ENCODE measurements at places on chromosomes 6 and 20. TPM values are rescaled to one million over a fixed set of nuclear protein-coding genes. Genes with fewer than 3 reads are reported as not detected.

Gene MED20
- 15.5 TPM for total RNA-seq

Gene ARMH2
- total RNA-seq = not detected

Gene PLA2G7
- 3.0 TPM for total RNA-seq

Gene ANKRD66
- total RNA-seq = not detected

Gene CEP57L1
- total RNA-seq = 12.0 TPM

Gene DACT2
- 1.5 TPM for total RNA-seq

DNA sequence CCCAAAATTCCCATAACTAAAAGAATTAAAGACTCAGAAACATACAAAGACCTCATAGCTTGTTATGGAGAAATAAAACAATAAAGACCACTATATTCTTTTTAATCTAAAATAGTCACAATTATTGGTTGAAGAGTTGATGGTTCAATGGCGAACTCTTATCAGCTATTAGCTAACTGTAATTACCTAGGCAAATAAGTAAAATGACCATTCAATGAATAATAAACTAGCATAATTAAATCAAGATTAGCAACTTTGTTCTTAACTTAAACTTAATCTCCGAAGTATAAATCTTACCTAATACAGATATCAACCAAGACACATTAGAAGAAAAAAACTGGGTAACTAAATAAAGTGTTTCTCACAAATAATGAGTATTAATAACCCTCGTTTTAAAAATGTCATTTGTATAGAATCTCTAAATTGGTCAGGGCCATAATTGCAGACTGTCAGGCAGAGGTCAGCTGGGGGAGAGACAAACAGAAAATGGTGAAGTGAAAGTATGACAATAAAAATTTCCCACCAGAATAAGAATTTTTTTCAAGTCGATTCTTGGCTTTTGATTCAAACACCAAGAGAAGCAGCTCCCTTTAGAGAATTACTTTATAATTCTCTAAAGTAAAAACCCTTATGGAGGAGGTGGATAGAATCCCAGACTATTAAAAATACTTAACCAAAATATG lies 1.7 kb downstream of the FKBP5 start:
- no peak for DNase-seq

- no peak for DNase-seq
These were observed 1.5 kb upstream of the SLC22A1 start for GRCh38 chr6:160120087-160120486.

DNA sequence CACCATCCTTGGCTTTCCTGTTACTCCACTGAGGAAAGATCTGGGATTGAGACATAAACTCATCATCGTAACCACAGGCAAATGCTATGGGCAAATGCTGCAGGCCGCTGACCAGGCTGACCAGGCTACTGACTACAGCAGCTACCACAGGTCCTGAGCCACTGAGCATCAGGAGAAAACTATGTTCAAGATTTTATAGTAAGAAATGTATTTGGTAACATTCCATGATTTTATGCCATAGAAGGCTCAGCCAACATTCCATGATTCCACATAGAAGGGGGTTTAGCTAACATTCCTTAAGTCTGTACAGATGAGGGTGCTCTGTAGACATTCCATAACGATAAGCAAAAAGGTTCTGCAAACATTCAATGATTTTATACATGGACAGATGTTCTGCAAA lies 16.1 kb upstream of the B4GALT5 start:
- DNase-seq = no peak

GRCh38 chr20:6626805-6627204 lies 140.7 kb upstream of the BMP2 start:
- DNase-seq = no peak

GRCh38 chr20:723756-724155 lies 44.5 kb downstream of the SLC52A3 start:
- no peak for DNase-seq

GRCh38 chr6:33405386-33405940 lies 5.4 kb upstream of the PHF1 start:
- no peak for DNase-seq

DNA sequence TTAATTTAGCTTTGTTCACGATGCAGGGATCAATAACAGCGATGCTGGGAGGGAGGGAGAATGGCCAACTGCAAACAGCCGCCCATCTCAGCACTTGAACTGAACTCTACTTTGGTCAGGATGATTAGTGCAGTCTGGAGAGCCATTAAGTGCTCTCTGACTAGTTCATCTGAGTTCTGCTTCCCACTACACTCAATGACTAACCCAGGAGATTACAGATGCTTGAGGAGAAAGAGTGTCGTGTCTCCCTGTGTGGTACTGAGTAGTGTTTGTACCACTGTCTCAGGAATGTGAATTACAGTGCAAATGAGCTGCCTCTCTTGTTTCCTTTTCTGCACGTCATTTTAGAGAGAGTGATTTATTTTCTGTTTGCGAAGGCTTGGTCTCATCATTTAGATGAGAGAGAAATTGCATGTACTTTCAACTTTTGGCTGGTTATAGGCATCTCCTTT lies 23.5 kb downstream of the CARMIL1 start:
- DNase-seq = no peak

GRCh38 chr6:155801046-155801445 lies 345.4 kb upstream of the NOX3 start:
- no peak for DNase-seq

- no peak for DNase-seq
These were observed 6.7 kb downstream of the RAET1E start for GRCh38 chr6:149891259-149891658.

GRCh38 chr6:36241728-36242127 lies 28.1 kb upstream of the PNPLA1 start:
- DNase-seq = no peak

DNA sequence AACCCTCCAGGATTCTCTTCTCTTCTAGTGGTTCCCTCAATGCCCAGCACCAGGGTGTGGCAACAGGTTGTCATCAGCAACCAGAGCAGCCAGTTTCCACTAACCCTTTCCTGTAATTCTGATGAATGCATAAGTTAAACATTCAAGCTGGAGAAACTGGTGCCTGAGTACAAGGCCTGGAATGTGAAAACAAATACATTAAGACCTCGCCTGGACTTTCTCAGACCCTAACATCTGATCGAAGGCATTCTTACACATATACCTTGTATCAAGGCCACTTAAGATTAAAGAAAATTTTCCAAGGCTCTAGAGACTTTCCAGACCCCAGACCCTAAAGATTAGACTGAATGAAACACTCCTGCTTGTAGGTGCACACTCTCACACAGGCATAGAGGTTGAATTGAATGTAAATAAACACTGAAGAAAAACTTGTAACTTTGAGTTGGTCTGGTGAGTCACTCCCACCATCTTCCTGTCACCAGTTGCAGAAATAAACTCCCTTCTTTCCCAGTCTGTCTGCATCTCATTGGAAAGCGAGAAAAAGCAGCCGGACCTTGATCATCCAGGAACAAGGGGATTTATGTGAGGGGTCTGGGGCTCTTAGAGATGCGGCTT lies 9.0 kb downstream of the LRP11 start:
- no peak for DNase-seq

GRCh38 chr6:13698715-13699114 lies 12.9 kb downstream of the RANBP9 start:
- DNase-seq = no peak

DNA sequence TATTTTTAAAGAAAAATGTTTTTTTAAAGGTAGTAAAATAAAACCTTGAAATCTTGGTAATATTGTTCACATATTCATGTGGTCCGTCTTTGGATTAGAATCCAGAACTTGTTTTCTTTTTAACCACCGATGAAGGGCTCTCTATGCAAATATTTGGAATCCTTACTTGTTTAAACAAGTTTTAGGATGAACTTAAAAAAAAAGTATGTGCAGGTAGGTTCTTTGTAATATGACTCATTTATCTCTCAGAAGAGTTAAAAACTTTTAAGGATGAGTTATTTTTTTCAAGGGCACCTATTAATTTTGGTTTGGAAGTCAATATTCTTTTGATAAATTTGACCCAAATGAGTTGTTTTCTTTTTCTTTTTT lies 8.9 kb downstream of the DSP start:
- DNase-seq = no peak

DNA sequence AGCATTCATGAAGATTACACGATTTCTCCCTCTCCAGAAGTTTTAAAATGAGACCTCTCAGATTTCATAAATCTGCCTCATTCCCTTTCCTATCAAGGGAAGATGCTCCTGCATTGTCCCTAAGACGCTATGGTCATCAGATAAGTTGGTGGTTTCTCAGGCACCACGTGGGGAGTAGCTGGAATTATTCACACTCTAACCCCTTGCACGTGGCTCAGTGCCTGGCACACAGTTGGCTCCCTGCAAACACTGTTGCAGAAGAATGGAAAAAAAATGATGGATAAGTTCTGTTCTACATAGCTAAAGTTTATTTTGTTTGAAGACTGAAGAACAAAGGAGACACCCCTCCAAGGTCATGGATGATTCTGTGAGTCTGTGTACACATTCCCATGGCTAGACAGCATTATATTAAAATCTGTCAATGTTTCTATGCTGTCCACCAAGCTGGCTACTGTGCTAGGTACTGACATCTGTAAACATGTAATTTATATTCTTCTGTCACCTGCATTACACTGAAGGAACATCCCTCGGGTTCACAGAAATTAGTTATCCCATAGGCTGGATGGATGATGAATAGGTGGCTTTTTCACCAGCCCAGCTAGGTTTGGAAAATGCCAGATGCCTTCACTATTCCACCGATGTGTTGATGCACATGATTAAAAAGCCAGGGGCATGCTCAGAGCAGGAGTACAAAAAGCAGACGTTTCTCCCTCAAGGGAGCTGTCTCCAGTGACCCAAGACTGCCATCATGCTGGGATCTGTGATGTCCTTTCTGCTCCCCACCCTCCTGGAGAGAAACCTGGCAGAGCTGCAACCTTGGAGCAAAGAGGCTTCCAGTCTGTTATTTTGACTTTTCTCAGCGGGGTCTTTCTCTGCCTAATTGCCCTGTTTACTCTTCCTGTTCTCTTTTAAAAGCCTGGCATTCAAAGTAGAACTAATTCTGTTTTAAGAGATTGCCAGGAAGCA lies 610.5 kb downstream of the UTRN start:
- no peak for DNase-seq

DNA sequence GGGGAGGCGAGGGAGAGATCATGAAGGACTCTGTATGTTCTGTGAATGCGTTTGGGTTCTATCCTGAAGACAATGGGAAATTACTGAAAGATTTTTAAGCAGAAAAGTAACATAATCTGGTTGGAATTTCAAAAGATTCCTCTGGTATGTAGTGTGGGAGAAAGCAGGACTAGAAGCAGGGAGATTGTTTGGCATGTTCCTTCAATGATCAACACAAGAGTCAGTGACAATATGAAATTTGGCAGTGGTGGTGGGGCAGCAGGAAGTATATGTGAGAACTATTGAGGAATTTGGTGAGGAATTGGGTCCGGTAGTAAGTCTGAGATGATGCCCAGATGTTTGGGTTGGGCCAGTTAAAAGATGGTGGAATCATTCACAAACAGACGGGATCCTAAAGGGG lies 348.7 kb downstream of the CD83 start:
- no peak for DNase-seq

- no peak for DNase-seq
These were observed 183.6 kb downstream of the UTRN start for GRCh38 chr6:144468709-144469108.

- DNase-seq = no peak
These were observed 34.2 kb upstream of the MDGA1 start for GRCh38 chr6:37731888-37732287.

GRCh38 chr6:98487612-98488011 lies 346.8 kb upstream of the POU3F2 start:
- DNase-seq = no peak

- DNase-seq = no peak
These were observed 34.9 kb upstream of the AKIRIN2 start for GRCh38 chr6:87736809-87737540.

DNA sequence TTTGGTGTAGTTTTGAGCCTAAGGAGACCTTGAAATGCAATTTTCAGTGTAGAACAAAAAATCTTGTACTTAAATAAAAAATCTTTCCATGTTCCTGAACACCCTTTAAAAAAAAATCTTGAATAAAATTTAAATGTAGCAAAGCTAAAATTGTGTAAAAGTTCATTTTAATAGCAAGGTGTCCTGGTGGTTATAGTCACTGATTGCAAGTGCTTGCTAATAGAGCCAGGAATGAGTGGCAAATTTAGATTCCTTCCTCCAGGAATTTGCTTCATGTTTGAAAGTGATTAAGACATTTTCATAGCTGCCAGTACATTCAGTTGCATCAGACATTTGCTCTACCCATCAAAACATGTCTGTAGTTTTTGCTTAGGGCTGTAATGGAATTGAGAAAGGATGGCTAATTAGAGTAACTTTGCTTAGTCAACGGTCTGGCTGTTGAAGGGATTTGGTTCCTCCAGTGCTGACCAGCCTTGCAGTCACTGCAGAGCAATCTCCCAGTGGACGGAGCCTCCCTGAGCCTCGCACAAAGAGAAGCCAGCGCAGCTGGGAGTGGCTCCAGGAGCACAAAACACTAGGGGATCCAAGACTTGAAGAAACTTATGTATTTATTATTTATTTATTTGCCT lies 36.5 kb downstream of the AKAP12 start:
- DNase-seq = no peak

DNA sequence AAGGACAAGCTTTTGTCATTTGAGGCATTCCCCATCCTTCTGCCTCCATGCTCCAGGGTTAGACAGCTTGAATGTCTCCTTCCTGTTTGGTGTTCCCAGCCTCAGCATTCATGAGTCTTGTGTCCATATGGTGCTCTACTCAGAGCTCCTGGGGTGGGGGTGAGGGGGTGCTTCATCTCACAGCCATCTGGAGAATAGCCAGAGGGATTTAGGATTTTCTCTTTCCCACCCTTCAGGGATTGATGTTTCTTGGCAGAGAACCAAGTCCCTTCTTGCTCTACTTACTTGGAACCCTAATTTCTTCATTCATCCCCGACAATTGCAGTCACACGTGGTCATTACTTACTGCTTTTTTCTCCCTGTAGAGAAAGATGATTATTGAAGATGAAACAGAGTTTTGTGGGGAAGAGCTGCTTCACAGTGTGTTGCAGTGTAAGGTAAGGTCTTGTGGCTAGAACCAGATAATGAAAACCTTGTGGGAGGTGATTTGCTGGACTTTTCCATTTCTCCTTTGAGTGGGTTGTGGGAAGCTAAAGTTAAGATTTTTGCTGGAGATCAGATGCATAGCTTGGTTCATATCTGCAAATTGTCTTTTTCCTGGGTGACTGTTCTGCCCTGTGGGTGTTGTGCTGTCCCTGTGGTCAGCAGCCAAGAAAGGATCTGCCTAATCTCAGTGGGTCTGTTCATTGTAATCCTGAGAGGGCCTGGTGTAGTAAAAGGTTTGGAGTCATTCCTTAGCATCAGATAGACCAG lies 18.6 kb downstream of the CMTR1 start:
- DNase-seq = no peak
